Adrenal gland (tissue), 19 donors: ENCODE measurements at places on chromosomes 7 and 10. TPM values are rescaled to one million over a fixed set of nuclear protein-coding genes. Genes with fewer than 3 reads are reported as not detected.

DNA sequence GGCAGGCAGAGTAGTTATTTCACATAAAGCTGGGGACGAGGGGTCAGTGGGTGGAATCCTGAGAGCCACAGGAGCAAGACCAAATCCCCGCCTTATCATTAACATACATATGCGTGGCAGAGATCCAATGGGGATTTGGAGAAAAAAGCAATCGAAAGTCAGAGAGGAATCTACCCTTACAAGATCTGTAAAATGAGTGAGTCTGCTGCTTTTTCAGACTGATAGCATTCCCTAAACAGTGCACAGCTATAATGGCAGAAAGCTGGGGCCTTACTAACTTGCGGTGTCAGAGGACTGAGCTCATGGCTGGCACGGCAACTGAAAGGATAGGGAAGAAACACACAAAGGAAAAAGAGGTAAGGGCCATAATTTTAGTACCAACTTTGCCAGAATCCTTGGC is 25.0 kb downstream of the GPR22 start:
- DNase-seq: no peak

DNA sequence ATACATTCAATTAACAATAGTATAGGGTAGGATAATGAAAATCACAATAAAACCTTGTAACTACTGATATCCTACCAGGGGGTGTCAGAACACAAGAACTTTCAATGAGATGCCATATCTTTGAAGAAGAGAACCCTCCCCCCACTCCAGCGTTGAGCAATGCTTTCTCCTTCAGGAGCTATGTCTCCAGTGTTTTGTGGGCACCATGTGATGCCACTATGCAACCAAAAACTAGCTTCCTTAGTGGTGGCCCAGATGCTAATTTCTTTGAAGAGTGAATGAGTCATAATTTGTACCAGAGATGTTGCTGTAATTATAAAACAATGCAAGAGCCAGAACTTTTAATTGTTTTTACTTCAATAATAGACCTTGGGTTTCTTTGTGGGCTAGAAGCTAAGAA is 76.0 kb upstream of the ADO start:
- peak; percentile 25 for DNase-seq

The SEMA3D gene
- polyA plus RNA-seq: 1.5 TPM

The MYO3A gene
- 0.34 TPM for polyA plus RNA-seq

The SPDYE1 gene
- polyA plus RNA-seq: not detected

GRCh38 chr10:24674892-24675632 is 48.6 kb downstream of the ARHGAP21 start:
- no peak for DNase-seq
